H1 (cell line): ENCODE measurements at places on chromosomes 3 and 15.

- no peak for DNase-seq
Observed at GRCh38 chr15:70487387-70487740, 276.0 kb downstream of the UACA start.

- no peak for DNase-seq
Observed at GRCh38 chr3:52519445-52520140, 14.1 kb downstream of the NT5DC2 start.

- DNase-seq, result no peak
Observed at GRCh38 chr15:94653071-94653470, 421.7 kb downstream of the MCTP2 start.

DNA sequence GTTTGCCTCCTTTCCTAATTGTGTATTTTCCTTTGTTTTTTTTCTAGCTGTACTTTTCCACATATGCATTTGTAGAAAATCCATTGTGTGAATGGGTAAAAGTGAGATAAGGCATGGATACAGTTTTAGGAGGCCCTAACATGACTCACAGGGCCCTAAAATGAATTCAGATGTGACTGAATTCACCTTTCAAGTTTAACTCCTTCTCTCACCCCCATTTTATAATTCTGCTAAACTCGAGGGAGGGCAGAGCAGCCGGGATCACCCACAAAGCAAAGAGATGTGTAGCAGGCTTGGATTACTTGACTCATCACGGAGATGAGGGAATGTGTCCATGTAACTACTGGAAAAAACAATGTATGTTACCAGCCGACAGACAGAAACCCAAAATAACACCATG lies 59.9 kb downstream of the FOXP1 start:
- no peak for DNase-seq

- no peak for DNase-seq
Observed at GRCh38 chr3:108136561-108137459, 46.0 kb upstream of the CD47 start.

DNA sequence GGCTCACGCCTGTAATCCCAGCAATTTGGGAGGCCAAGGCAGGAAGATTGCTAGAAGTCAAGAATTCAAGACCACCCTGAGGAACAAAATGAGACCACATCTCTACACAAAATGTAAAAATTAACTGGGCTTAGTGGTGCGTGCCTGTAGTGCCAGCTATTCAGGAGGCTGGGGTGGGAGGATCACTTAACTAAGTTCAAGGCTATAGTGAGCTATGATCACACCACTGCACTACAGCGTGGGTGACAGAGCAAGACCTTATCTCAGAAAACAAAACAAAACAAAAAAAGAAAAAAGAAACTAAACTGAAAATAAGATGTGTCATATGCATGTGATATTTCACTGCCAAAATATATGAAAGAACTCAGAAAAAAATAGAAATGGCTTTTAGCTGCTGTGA lies 243.3 kb upstream of the CCDC54 start:
- no peak for DNase-seq

DNA sequence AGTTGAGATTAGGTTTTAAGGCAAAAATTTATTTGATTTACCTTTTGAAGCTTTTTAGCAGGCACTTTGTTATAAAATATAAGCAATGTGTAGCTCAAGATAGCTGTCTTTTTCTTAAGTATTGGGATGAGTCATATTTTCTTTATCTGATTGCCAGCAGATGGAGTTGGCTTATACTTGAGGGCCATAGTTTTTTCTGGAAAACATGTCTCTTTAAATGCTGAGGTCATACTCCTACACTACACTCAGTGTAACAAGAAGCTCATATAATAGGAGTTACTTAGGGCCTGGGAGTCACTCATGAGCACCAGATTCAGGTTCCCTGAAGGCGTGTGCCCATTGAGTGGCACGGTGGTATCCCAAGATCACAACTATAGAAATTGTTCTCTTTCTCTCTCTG lies 579.8 kb downstream of the EDEM1 start:
- DNase-seq, result no peak

- no peak for DNase-seq
Observed at GRCh38 chr3:70813311-70813710, 500.9 kb upstream of the MDFIC2 start.

GRCh38 chr15:57190208-57190607 lies 186.1 kb upstream of the CGNL1 start:
- no peak for DNase-seq

DNA sequence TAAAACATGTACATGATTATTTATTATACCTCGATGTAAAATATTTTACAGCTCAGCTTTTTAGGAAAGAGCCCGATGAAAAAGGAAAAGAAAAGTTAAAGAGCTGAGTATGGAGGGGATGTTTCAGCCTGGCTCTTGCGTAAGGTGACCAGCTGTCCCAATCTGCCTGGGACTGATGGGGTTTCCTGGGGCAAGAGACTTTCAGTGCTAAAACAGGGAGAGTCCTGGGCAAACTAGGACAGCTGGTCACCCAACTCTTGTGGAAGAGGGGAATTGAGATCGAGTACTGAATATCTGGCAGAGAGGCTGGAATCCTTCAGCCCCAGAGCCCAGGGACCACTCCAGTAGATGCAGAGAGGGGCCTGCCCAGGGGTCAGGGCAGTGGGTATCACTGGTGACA lies 21.0 kb downstream of the DUOX2 start:
- DNase-seq, result no peak

- no peak for DNase-seq
Observed at GRCh38 chr3:195855471-195856409, 44.0 kb upstream of the MUC4 start.

GRCh38 chr3:188187053-188187452 lies 33.1 kb downstream of the LPP start:
- no peak for DNase-seq

DNA sequence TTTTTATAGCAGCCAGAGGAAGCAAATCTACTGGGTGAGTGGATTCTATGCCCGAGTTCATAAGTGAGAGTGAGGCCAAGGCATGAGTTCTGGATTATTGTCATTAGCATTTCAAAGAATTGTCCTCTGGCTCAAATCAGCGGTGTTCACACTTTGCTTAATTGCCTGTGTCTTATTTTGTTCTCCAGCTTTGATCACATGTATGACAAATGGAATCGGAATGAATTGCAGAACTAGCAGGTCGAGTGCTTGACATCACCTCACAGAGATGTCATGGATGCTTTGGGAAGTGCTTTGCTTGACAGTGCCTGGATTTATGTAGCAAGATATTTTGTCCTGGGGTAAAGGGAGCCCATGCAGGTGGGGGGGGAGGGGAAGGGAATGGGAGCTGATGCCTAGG lies 68.0 kb downstream of the SH3GL3 start:
- no peak for DNase-seq

GRCh38 chr15:64686130-64686735 lies 89.2 kb downstream of the RBPMS2 start:
- no peak for DNase-seq

DNA sequence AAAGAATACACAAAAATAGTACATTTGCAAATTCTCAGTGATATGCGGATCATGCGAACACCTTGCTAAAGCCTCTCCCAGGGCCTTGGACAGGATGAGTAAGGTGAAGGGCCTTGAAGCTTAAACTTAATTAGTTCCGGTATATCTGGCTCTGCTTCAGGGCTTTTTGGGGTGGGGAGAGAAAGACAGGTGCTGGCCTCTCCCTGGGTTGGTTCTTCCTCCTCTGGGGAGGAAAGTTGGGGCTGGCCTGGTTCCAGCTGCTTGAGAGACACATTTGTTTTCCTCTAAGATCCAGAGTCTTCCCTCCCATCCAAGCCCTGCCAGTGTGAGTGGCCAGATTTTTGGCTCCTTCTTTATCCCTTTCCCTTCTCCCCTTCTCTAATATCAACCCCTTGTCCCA lies 64.7 kb upstream of the EPHB3 start:
- DNase-seq, result no peak

GRCh38 chr3:186964616-186965015 lies 34.3 kb downstream of the ST6GAL1 start:
- no peak for DNase-seq

GRCh38 chr3:129975705-129976048 lies 1.2 kb downstream of the TRH start:
- DNase-seq, result no peak

- no peak for DNase-seq
Observed at GRCh38 chr3:12141350-12141749, 17.4 kb downstream of the TIMP4 start.

DNA sequence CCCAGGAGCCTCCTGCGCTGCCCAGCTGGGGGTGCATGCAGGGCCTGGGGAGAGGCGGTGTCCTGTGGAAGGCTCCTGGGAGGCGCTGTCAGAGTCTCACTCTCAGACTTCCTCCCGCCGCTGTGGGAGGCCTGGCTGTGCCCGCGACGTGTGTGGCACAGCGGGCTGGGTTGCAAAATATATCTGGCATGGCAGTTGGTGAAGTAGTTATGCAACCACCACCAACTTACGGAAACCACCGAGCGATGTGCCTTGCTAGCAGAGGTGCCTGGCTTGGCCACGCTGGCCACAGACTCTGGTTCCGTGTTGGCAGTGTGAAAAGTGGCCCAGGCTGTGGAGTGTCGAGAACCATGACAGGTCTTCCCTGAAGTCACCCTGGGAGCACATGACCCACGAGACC lies 30.6 kb upstream of the GATA2 start:
- DNase-seq, result no peak

GRCh38 chr3:157520485-157521150 lies 17.4 kb upstream of the VEPH1 start:
- DNase-seq, result no peak

- DNase-seq, result no peak
Observed at GRCh38 chr3:36812240-36812639, 47.9 kb upstream of the DCLK3 start.

DNA sequence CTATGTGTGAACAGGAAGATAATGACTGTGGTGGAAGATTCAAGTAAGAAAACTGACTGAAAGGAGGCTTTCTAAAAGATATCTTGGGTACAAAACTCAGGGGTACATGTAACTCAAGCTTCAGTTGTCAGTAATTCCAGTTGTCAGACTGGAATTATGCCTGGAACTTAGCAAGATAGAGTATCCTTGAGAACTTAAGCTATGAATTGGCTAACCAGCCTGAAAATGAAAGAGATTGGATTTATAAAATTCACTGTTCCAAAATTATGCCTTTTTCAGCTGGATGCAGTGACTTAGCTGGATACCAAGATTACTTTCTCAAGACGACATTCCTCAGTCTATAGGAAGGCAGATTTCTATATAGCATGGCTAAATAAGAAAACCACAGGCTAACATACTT lies 221.9 kb upstream of the ZBTB20 start:
- no peak for DNase-seq

GRCh38 chr3:179333084-179333483 lies 10.3 kb downstream of the ZNF639 start:
- DNase-seq, result no peak

- no peak for DNase-seq
Observed at GRCh38 chr3:196246612-196247308, 30.4 kb downstream of the SLC51A start.

GRCh38 chr3:38139191-38139590 lies 730 bp downstream of the MYD88 start:
- no peak for DNase-seq

GRCh38 chr15:78301326-78301725 lies 1.9 kb upstream of the SKIC8 start:
- no peak for DNase-seq

- no peak for DNase-seq
Observed at GRCh38 chr3:34858067-34858660, 781.2 kb upstream of the ARPP21 start.

DNA sequence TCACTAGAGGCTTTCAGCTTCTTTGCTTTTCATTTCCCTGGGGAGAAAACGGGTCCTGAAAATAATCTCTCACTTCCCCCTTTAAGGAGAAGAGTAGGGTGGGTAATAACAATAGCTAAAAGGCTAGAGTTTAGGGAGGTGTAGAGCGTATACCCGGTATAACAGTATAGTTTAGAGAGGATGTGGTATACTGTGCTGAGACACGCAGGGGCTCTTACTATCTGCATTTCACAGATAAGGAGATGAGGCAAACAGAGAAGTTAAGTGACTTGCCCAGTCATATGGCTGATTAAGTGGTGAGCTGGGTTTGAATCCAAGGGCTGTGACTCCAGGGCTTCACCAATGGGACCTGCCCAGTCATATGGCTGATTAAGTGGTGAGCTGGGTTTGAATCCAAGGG lies 15.0 kb upstream of the KCNMB3 start:
- no peak for DNase-seq

DNA sequence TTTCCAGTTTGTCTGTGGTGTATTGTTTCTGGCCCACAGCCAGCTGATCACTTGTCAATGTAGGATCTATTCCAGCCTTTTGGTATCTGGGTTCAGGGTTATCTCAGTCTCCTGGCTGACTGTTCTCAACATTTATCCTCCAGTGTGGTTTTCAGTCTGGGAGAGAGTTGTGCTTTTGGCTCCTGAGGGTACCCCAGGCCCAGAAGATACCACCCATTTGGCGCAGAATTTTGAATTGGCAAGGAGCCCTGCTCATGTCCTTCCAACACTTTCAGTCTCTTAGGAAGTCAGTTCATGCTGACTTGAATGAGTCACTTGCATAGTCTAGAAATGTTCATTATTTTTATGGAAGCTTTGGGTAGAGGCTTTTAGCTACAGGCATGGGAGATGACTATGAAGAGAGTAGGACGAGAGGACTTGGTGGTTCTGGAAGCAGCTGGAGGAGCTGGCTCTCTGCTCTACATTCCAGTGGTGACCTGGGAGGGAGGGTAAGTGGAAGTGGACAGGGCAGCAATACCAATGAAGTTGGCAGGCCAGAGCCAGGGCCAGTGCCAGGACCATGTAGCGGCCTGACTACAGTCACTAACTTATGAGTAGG lies 7.2 kb downstream of the POLR2H start:
- no peak for DNase-seq

GRCh38 chr15:80141916-80142598 lies 10.7 kb upstream of the FAH start:
- DNase-seq, result no peak

DNA sequence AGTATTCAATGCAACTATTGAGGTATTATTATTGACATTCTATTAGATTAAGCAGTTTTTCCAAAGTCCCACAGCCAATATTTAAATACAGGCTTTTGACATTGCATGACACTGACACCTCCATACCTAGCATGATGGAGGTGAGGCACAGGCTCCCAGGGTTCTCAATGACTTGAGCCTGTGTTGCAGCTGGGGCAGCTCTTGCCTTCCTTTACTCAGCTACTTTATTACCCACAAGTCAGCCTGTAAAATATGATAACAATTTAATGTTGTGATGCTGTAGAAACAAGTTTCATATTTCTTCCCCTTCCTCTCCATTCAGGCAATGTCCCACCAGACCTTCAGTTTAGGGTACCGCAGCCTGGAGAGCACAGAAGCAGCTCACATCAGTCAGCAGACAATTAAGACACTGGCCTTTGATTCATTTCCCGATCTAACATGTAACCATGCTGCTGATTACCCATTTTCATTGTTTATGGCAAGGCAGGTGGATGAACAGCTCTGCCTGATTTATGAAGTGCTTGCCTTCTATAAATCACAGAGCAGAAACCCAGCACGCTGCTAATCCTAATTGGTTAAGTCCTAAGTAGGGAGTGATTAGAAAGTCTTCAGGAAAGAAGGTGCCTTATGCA lies 826.1 kb downstream of the AGBL1 start:
- no peak for DNase-seq

- DNase-seq, result no peak
Observed at GRCh38 chr3:129122412-129123011, 908 bp upstream of the RAB43 start.
